ENCODE measurements at places on chromosomes 12 and 14.
A peak's percentile ranks its signal among the peaks of the same experiment; 100 is the strongest.

DNA sequence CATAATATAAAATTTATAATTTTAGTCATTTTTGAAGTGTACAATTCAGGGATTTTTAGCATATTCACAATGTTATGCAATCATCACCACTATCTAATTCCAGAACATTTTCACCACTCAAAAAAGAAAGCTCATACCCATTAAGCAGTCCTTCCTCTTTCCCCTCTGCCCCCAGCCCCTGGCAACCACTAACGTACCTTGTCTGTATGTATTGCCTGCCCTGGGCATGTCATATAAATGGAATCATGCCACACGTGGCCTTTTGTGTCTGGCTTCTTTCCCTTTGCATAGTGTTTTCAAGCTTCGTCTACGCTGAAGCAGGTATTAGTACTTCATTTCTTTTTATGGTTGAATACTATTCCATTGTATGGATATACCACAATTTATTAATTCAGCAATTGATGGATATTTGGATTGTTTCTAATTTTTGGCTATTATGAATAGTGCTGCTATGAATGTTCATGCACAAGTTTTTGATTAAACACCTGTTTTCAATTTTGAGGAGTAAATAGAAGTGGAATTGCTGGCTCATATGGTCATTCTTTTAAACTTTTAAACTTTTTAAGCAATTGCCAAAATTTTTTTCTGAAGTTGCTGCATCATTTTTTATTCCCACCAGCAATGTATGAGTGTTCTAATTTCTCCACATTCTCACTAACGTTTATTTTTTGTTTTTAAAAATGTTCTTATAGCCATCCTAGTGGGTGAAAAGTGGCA is 1.6 kb upstream of the SSTR1 start:
- no peak for DNase-seq

DNA sequence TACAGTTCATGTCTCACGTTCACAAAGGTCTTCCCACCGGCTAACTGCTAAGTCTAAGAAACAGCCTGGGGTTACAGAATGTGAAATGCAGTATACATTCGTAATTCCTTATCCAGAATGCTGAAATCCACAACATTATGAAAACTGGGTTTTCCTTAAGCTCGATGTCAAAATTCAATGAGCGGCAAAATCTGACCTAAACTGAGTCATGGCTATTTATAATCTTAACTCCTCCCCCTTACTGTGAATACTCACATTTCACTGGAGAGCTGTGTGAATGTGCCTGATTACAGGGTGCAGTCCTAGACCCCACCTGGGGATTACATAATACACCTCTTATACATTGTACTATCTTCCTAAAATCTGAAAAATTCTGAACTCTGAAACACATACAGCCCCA is 35.3 kb downstream of the STX2 start:
- no peak for DNase-seq

- no peak for DNase-seq
These were observed 33.2 kb downstream of the LRIG3 start for GRCh38 chr12:58887068-58887467.

GRCh38 chr14:91372671-91373495 is 44.7 kb downstream of the CCDC88C start:
- DNase-seq, result no peak

- DNase-seq, result no peak
These were observed 3.9 kb downstream of the CD63 start for GRCh38 chr12:55724940-55725309.

GRCh38 chr12:6563448-6564050 is 4.5 kb downstream of the NOP2 start:
- no peak for DNase-seq

DNA sequence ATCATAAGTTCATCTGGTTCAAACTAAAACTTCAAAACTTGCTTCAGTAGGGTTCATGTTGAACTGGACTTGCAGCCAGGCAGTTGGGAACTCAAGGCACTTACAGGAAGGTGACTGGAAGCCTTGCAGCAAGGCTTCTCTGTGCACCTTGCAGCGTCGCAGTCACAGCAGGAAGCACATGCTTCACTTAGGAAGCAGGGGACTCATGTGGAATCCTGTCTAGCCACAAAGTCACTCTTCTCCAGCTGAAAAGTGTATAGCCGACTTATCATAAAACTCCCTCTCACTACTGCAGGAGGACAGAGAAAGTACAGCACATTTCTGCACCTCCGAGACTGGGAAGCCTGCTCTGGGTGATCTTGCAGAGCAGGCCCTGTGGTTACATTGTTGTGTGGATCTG is 114.0 kb upstream of the PRB2 start:
- DNase-seq, result no peak

DNA sequence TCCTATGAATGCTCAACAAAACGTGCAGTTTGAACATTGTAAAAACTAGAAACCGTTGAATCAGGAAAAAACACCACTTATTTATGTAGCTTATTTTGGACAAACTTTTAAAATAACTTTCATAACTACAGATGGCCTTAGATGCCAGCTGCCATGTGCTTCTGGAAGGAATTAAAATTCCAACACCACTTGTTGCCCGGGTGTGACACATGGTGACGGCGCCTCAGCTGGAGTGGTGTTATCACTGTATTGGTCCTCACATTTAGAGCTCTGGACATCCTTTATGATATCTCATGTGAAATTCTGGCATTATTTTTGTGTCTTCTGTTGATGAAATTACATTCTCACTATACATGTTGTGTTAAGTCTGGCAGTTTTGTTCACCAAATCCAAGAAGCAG is 211.0 kb downstream of the IPO8 start:
- no peak for DNase-seq

GRCh38 chr14:38367922-38368321 is 112.0 kb upstream of the CLEC14A start:
- DNase-seq, result no peak

- DNase-seq, result no peak
These were observed 235.2 kb upstream of the CRY1 start for GRCh38 chr12:107328442-107329133.

DNA sequence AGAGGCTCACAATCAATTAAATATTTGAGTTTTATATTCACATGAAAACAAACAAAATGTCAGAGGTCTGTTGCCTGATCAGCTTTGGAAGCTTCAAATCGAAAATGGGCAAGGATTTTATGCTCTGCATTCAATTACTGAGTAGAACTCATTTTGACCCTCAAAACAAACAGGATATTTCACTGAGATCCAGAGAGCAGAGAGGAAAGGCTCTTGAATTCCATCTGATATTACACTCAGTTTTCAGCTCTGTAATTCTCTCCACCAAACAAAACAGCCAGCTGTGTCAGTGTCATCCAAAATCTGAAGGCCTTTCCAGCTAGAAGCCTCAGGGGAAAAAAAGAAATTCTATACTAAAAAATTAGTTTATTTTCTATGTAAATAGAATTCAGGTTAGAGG is 128.6 kb upstream of the FLRT2 start:
- DNase-seq, result no peak

DNA sequence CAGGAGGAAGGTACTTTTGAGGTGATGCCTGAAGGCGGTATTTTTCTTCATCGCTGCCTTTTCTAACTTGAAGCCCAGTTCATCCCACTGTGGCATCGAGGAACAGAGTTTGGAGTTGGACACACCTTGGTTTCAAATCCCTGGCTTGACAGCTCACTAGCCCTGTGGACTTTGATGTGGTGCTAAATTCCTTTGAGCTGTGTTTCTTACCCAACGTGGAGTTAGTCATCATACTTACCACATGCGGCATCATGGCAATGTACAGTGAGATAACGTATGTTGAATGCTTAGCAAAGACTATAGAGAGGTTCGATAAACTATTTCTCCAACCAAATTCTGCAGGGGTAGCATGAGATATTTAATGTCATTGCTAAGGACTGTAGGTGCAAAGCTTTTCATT is 3.4 kb downstream of the PLEKHG3 start:
- peak; percentile 65 for DNase-seq
